ENCODE measurements at places on chromosomes 13 and 19.

GRCh38 chr19:41478875-41479756 lies 36.2 kb downstream of the ERICH4 start:
- no peak for DNase-seq

GRCh38 chr19:39497996-39498797 lies 550 bp upstream of the DLL3 start:
- DNase-seq, result no peak

DNA sequence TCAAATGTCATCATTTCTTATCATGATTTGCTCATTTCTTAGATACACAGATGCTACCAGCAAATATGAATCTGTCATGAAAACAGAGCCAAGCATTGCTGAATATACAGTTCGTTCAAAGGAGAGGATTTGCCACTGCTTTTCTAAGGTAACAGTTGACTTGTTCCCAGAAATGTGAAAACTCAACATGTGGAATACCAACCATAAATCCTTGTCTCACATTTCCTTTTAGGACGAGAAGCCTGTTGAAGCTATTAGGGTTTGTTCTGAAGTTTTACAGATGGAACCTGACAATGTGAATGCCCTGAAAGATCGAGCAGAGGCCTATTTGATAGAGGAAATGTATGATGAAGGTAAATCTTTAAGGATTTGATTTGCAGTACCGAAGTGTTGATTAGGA lies 86.7 kb downstream of the DNAJC3 start:
- DNase-seq, result no peak

DNA sequence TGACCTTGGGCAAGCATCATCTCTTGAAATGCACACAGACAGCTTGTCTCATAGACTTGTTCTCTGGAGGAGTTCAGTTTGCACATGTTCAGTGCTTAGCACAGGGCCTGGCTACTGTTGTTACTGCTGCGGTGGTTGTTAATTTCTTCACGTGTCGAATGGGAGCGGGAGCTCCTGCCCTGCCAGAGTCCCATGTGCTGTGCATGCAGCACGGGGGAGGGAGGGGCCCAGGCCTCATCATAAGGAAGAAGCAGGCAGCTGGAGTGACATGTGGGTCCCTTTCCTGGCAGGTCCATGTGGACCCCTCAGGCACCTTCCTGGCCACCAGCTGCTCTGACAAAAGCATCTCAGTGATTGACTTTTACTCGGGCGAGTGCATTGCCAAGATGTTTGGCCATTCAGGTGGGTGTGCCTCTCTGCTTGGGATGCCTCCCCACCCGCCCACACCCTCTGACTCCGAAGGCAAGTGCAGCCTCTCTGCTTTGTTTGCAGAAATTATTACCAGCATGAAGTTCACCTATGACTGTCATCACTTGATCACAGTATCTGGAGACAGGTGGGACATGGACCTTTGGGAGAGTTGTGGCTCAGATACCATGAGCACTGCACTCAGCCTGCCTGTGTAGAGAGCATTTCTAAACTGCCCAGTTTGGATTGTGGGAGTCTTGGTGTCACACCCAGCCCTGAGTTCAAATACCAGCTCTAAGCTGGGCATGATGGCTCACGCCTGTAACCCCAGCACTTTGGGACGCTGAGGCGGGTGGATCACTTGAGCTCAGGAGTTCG lies 19.8 kb upstream of the OVOL3 start:
- DNase-seq, result no peak

GRCh38 chr13:87535911-87536310 lies 135.3 kb upstream of the SLITRK5 start:
- no peak for DNase-seq

GRCh38 chr13:83816081-83816480 lies 66.2 kb downstream of the SLITRK1 start:
- no peak for DNase-seq

- no peak for DNase-seq
Measured at GRCh38 chr13:105462098-105462497, 1073.4 kb downstream of the EFNB2 start.

DNA sequence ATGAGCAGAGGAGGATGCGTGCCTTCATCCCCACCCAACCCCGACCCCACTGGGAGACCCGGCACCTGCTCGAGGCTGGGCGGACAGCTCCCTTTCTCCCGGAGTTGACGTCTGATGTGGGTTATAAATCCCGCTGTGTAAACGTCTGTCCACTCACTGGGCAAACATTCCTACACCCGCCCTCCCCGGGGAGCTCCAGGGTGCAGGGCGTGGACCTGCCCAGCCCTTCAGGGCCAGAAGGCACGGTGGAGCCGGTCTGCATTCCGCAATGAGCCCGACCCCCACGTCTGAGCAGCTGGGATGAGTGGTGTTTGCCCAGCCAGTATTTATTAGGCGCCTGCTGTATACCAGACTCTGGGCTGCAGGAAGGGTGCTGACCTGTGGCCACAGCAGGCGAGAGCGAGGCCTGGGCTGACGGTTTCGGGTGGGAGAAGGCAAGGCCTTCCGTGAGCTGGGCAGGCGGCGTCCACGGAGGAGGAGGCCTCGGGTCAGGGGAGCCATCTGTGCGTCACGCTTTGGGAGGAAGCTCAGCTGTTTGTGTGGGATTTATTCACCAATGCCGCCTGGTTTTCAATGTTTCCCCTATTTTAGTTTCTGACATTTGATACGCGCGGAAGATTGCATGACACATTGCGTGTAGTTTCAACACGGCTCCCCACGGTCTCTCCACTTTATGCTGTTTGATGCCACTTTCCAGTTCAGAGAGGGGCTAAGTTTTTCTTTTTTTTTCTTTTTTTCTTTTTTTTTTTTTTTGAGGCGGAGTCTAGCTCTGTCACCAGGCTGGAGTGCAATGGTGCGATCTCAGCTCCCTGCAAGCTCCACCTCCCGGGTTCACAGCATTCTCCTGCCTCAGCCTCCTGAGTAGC lies 2.0 kb downstream of the MISP start:
- no peak for DNase-seq

- peak; percentile 80 for DNase-seq
Measured at GRCh38 chr19:41327576-41328156, 17.7 kb downstream of the CCDC97 start.

GRCh38 chr19:38245826-38246498 lies 10.2 kb downstream of the PPP1R14A start:
- DNase-seq, result no peak

GRCh38 chr19:29658221-29658991 lies 6.9 kb upstream of the PLEKHF1 start:
- DNase-seq, result no peak

GRCh38 chr13:46359714-46360113 lies 27.3 kb downstream of the RUBCNL start:
- DNase-seq, result no peak

GRCh38 chr19:8575467-8575997 lies 1.7 kb downstream of the MYO1F start:
- DNase-seq, result peak; percentile 52

DNA sequence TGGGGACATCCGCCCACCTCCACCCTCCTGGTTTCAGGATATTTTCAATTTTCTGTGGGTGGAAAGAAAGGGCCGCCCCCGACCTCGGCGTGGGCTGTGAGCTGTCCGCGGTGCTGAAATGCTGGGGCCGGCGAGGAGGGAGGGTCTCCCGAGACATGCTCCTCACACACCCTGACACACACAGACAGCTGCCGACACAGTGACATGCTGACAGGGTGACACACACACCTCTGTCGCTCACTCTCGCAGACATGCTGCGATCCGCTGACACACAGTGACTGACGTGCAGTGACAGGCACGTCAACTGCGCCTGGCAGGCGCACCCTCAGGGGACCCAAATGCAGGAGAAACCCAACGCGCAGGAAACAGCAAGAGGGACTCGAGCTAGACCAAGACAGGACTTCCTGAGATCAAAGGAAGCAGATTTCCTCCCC lies 25.1 kb upstream of the MEIS3 start:
- DNase-seq, result peak; percentile 36

GRCh38 chr19:51586103-51586728 lies 15.1 kb downstream of the ZNF175 start:
- no peak for DNase-seq

GRCh38 chr13:98094678-98095266 lies 48.1 kb upstream of the FARP1 start:
- DNase-seq, result no peak
